ENCODE measurements at places on chromosomes 2 and 18. TPM values are rescaled to one million over a fixed set of nuclear protein-coding genes. Genes with fewer than 3 reads are reported as not detected.

DNA sequence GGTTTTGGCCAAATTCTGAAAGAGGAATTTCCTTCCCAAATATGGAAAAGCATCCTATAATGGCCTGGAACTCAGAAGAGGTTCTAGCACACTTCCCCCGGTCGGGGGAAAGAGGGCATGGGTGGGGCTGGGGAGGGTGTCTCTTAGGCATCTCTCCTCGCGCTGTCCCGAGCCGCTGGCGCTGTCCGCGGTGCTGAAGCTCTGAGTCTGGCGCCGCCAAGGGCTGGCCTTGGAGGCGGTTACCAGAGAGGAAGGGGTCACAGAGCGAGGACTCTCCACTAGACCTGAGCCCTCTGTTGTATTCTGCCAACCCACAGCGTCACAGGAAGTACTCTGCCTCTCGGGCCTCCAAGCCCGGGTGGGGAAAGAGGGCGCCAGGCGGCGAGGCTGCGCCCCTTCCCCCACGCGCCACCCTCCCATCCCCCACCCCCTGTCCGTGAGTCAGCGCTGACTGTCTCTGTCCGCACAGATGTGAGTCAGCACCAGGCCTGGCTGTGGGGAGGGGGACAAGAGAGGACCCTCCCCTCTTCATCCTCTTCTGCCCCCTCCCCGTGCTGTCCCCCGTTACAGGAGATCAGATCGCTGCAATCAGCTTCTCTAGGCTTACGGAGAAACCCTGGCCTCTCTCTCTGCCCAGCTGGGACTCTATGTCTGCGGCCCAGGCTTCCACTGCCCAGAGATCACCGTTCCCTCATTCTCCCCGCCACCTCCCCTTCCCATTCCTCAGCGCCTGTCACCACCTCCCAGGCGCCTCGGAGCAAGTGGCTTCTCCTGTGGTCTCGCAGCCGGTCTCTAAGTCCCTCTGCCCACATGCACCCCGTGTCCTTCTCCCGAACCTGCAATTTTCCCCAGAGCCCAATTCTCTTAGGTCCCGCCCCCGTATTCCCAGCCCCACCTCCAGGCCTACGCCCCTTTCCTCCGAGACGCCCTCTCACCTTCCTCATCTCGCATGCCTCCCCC, 779 bp downstream of the PTPRN start:
- peaks cover 13% of the 10 kb centered on the region for H3K27me3 ChIP-seq
- H3K4me3 ChIP-seq, result peak overlapping the region; percentile 69
- DNase-seq, result peak; percentile 67
- H3K36me3 ChIP-seq, result no peaks in the 10 kb centered on the region
- H3K27ac ChIP-seq, result no peak overlapping the region

- no peaks in the 10 kb centered on the region for H3K27me3 ChIP-seq
- H3K4me1 ChIP-seq, result peaks cover 5% of the 10 kb centered on the region
- H3K36me3 ChIP-seq, result no peaks in the 10 kb centered on the region
- no peak overlapping the region for H3K27ac ChIP-seq
Measured at GRCh38 chr18:56312551-56313335, 325.6 kb downstream of the TXNL1 start.

GRCh38 chr18:25123438-25124232, 228.3 kb downstream of the ZNF521 start:
- peaks cover 5% of the 10 kb centered on the region for H3K4me1 ChIP-seq
- H3K27ac ChIP-seq, result no peak overlapping the region
- H3K36me3 ChIP-seq, result no peaks in the 10 kb centered on the region
- H3K4me3 ChIP-seq, result no peak overlapping the region
- peak; percentile 47 for DNase-seq
- H3K27me3 ChIP-seq, result no peaks in the 10 kb centered on the region

Gene CCDC68
- total RNA-seq, result 8.3 TPM

- DNase-seq, result no peak
- peak overlapping the region; percentile 92 for H3K27ac ChIP-seq
- H3K36me3 ChIP-seq, result no peaks in the 10 kb centered on the region
Measured at GRCh38 chr2:217279140-217279539, 419.3 kb upstream of the TNP1 start.

Gene HTRA2
- total RNA-seq, result 45.7 TPM

Gene CNGA3
- under 0.01 TPM for total RNA-seq

Gene AGXT
- total RNA-seq, result not detected

- no peaks in the 10 kb centered on the region for H3K4me1 ChIP-seq
- no peaks in the 10 kb centered on the region for H3K27me3 ChIP-seq
- H3K27ac ChIP-seq, result no peak overlapping the region
Measured at GRCh38 chr2:67243919-67244318, 153.2 kb upstream of the ETAA1 start.

Measured in fibroblast of lung (primary cell).